ENCODE measurements at places on chromosomes 7 and 10. TPM values are rescaled to one million over a fixed set of nuclear protein-coding genes. Genes with fewer than 3 reads are reported as not detected.

DNA sequence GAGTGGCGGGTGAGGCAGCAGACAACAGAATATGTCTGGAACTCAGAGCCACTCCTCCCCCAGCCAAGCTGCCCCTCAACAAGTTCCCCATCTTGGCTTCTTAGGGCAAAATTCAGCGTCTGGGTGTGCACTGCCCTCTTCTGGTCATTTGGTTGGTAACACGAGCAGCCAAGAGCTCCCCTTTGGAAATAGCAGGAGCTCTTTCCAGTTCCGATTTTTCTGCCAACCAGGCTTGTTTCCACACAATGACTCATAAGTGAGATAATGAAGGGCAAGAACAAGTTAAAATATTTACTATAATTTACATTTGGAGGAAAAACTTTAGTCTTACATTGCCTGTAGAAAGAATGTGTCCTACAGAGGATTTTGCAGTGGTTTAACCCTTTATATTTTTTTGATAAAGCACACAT lies 70.5 kb downstream of the ADCYAP1R1 start:
- DNase-seq, result peak; percentile 90

DNA sequence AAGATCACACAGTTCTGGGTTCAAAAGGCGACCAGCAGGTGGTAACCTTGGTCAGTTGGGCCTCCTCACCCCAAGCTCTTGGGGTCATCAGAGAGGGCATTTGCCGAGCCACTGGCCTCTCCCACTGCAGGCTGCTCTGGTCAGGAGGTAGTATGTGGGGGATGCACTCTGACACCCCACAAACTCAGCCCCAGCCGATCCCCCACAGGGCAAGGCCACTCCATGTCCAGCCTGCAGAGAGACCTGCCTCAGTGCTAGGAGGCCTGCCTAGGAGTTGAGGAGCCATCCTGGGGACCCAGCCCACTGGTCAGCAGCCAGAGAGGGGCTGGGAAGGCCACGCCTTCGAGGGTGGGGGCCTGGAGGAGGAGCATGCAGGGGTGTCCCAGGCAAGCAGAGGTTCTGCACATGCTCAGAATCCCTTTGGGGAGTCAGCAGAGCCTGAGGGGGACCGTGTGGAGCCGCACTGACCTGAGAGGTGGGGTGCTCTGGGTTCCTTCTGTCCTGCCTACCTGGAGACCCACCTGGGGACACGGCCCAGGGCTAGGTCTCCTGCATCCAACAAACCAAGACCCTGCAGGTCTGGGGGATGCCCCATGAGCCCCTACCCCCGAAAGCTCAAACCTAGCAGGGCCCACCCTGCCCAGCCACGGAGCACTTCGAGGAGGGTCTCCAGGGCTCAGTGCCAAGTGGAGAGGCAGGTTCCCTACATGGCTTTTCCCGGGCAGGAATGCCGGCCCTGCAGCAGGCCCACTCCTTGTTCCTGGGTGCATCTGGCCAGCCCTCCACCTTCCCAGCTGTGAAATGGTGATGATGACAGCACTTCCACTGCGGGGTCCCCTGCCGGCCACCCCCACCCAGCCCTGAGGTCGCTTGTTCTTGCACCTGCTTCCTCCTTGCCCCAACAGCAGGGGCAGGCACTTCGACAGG lies 58.5 kb downstream of the RASGEF1A start:
- DNase-seq, result no peak

DNA sequence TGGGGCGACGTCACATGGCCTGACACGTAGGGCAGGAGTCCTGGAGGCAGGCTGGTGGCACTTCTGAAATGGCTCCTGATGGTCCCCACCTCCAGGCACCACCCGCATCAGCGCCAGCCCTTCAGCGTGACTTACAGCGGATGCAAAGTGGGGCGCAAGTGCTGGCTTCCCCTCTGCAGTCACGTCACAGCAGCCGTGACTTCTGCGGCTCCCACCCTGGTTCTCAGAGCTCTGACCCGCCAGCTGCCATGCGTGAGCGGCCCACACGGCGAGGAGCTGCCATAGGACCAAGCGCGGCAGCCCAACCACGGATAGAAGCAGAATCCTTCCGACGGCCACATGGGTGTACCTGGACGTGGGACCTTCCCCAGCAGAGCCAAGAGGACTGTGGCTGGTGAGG lies 159.0 kb downstream of the ELFN1 start:
- DNase-seq, result no peak

DNA sequence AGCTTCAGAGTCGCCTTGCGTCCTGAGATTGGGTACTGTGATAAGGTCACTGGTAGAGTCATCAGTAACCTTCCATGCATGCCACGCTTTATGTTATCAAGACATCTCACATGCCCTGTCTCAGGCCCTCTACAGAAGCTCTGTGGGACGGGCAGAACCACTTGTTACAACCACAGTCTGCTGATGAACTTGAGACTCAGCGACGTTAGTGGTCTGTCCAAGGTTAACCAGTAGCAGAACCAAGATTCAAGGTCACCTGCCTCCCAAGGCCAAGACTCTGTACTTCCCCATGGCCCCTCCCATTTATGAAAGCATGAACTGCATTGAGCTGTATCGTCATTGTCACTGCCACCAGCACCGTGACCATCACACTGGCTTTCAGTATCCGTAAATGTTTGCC lies 15.0 kb downstream of the IQCE start:
- no peak for DNase-seq

DNA sequence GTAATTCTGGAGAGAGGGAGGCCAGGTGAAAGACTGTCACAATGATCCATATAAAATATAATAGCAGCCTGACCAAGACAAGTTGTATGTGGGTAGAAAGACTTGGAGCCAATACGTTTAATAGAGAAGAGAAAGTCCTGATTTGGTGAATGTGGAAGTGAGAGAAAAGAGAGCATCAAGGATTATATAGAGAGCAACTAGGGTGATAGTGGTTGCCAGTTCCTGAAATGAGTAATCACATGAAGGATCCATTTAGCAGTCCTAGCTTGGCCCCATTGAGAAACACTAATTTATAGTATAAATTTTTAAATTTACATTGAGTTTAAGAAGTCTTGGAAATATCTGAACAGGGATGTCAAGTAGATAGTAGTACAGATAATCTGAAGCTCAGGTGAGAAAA lies 74.0 kb downstream of the AASS start:
- no peak for DNase-seq

GRCh38 chr7:12327922-12328321 lies 75.7 kb downstream of the VWDE start:
- no peak for DNase-seq

- DNase-seq, result no peak
These were observed 31.2 kb downstream of the TBXAS1 start for GRCh38 chr7:139860090-139860775.

DNA sequence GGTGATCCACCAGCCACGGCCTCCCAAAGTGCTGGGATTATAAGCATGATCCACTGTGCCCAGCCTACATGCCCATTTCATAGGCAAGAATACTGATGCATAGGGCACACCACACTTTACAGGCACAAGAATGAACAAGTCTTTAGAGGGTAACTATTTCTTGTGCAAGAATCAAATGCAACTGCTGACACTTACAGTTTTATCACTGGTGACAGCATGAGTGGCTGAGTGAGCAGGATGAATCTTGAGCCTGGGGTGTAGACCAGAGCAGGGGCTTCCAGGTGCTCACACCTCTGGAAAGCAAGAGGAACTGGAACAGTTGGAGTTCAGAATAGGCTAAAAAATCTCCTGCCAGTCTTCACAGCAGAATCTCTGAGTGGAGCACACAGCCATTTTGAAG lies 287.5 kb downstream of the KCNMA1 start:
- DNase-seq, result no peak

- DNase-seq, result peak; percentile 6
These were observed 31.7 kb downstream of the LIMK1 start for GRCh38 chr7:74115326-74115725.

GRCh38 chr7:112782498-112782897 lies 7.7 kb downstream of the TMEM168 start:
- no peak for DNase-seq

- DNase-seq, result no peak
These were observed 26.0 kb downstream of the KLHDC10 start for GRCh38 chr7:130096243-130096827.

DNA sequence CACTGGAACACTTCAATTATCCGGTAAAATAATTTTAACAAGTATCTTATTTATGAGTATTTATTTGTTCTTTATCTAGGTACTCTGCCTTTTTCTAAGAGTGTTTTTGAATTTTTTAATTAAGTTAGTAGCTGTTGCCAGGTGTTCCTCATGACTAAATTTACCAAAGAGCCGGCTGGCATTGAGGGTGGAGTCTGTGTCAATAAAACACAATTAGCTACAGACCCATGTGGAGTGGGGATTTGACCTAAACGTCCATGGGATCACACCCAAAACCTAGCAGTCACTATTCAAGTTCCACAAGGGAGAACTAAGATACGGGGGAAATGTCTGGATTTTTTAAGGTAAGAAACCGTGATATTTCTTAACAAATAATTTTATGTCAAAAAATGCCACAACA lies 9.8 kb downstream of the SLC16A12 start:
- DNase-seq, result no peak

- DNase-seq, result no peak
These were observed 80.3 kb downstream of the KAT6B start for GRCh38 chr10:74906611-74907198.

SOSTDC1 gene
- 0.05 TPM for total RNA-seq

PNLIPRP2 gene
- total RNA-seq, result not detected

PTPRN2 gene
- total RNA-seq, result 2.1 TPM

SEMA3D gene
- total RNA-seq, result 20.4 TPM

Measured in dermis blood vessel endothelial cell (primary cell).